ENCODE measurements at places on chromosomes 2 and 18.
A peak's percentile ranks its signal among the peaks of the same experiment; 100 is the strongest.

- no peak for DNase-seq
Measured at GRCh38 chr2:68404164-68404563, 39.1 kb downstream of the PLEK start.

DNA sequence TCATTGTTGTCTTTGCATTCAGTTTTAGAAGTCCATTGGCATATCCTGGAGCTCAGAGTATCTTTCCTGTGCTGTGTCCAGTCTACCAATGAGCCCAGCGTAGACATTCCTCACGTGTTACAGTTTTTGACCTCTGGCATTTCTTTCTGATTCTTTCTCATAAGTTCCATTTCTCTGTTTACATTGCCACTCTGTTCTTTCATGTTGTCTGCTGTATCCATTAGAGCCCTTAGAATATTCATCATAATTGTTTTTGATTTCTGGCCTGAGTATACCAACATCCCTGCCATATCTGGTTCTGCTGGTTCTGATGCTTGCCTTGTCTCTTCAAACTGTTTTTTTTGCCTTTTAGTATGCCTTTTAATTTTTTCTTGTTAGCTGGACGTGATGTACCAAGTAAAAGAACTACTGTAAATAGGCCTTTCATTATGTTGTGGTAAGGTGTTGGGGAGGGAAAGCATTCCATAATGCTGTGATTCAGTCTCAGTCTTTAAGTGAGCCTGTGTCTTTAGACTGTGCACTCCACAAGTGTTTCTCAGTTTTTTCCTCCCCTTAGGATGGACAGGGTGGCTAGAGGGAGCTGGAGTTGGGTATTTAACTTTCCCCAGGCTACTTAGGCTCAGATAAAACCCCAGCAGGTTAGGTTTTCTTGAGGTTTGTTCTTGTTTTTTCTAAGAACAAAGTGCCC is 35.6 kb downstream of the CEP192 start:
- DNase-seq = peak; percentile 24

DNA sequence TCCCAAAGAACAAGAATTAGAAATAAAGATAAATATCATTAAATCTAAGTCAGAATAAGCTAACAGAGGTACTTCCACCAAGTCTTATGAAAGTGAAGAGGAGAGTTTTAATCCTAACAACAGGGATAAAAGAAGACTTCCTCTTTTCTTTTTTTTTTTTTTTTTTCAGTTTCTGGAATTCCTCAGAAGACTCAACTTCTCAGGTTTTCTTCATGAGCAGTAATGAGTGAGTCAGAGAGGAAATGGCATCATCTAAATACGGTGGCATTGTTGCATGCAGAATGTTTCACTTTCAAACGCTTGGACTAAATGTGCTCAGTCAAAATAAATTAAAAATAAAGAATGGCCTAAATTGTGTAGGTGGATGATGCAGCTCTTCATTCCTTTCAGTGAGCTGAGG is 45.6 kb upstream of the ARHGAP15 start:
- DNase-seq = peak; percentile 79

GRCh38 chr2:20115902-20116301 is 64.5 kb upstream of the LAPTM4A start:
- DNase-seq = no peak

GRCh38 chr18:22005191-22005841 is 164.1 kb upstream of the GATA6 start:
- DNase-seq = no peak

DNA sequence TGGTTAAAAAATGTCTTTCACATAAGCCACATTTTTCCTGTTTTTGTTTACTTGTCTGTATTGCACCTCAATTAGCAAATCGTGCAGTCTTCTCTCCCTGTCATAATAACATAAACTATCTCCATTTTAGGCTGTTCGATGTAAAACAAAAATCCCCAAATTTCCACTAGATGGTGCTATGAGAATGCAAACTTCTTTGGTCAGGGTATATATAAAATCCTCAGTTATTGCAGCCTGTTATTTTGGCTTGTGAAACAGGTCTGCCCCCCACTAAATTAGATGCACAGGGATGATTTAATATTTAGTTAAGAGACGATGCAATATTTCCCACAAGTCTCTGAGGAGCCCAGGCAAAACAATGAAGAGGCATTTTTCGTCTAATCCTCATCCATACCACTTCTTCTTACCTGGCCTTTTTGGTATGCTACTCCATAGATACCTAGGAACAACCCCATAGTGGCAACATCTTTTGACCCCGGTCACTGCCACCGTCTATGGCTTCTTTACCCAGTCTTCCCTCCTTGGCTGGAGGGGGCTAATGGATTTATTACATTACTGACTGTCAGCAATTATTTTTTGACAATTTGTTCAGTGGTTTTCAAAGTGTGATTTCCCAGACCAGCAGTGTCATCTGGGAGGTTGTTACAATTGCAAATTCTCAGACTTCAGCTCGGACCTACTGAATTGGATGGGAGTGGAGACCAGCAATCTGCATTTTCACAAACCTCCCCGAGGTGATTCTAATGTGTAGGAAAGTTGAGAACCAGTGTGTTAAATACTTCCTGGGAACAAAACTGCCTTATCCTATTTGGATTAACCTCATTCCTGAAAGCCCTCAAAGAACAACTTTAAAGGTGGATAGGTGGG is 117.4 kb upstream of the CWC22 start:
- DNase-seq = peak; percentile 77

- DNase-seq = peak; percentile 23
Measured at GRCh38 chr2:222613715-222614331, 42.1 kb downstream of the FARSB start.

GRCh38 chr2:210954386-210954907 is 398.0 kb downstream of the CPS1 start:
- DNase-seq = no peak

- DNase-seq = no peak
Measured at GRCh38 chr2:225416616-225417367, 17.3 kb downstream of the NYAP2 start.

DNA sequence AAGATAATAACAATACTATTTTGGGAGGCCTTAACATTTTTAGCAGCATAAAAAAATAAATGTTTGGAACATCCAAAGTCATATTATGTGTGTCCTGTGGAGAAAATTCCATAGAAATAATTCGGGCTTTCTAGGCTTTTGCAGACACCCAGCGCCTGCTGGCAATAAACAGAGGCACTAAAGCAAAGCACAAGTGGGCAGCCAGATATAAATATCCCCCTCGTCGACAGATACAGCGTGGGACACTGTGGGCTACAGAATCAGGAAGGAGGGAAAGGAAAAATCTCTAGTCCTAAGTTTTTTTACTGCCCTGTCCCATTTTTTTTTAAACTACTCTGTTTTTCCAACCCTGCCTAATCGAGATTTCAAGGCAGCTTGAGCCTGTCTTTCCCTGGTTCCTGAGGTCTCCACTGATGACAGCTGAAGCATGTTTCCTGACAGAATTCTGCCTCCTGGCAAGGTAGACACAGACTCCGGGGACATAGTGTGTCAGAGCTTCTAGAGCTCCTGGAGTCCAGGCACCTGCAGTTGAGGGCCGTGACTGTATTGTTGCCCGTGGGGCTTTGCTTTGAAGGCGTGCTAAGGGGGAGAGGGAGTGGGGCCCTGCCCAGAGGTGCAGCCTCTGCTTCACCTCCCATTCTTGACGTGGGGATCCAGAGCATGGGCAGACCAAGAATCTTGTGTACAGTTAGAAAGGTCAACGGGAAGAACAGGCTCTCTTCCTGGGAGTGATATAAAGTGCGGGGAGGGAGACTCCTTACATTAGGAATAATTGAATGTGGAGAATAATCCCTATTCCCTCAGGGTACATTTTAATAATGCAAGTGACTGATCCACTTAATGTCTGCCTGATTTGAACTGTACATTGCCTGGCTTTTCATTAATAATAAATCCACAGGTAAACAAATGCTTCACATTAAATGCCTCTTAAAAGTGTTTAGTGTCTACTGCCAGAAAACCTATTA is 232.3 kb downstream of the DCC start:
- no peak for DNase-seq
